DND-41 (cell line): ENCODE measurements at places on chromosomes 16 and 17.

- DNase-seq = no peak
Observed at GRCh38 chr17:77325577-77326075, 184.9 kb downstream of the SEC14L1 start.

DNA sequence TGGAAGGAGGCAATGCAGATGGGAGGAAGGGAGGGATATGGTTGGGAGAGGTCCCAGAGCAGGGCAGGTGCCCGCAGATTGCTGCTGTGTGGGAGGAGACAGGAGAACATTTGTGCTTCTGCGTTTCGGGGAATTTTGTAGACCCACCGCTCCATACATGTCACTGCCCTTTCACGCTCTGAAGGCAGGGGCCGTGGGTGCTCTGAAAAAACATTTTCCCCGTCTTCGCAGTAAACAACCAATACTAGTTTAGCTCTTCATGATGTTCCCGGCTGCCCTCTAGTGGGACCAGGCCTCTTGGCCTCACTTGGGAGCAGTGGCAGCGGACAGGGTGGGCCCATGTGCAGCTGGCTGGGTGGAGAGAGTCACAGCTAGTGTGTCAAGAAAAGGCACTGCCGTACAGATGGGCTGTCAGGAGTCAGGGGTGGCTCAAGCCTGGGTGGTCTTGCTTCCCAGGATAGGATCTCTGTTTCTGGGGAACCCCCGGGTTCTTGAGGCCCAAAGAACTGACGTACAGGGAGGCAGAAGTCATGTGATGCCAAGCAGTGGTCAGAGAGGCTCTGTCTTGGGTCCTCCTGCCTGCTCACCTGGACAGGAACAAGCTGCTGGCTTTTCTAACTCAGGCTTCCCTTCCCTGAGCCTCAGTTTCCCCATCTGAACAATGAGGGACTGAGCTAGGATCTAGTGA is 46.5 kb upstream of the CPNE2 start:
- DNase-seq = no peak

- no peak for DNase-seq
Observed at GRCh38 chr16:48810803-48811453, 200.9 kb upstream of the N4BP1 start.

DNA sequence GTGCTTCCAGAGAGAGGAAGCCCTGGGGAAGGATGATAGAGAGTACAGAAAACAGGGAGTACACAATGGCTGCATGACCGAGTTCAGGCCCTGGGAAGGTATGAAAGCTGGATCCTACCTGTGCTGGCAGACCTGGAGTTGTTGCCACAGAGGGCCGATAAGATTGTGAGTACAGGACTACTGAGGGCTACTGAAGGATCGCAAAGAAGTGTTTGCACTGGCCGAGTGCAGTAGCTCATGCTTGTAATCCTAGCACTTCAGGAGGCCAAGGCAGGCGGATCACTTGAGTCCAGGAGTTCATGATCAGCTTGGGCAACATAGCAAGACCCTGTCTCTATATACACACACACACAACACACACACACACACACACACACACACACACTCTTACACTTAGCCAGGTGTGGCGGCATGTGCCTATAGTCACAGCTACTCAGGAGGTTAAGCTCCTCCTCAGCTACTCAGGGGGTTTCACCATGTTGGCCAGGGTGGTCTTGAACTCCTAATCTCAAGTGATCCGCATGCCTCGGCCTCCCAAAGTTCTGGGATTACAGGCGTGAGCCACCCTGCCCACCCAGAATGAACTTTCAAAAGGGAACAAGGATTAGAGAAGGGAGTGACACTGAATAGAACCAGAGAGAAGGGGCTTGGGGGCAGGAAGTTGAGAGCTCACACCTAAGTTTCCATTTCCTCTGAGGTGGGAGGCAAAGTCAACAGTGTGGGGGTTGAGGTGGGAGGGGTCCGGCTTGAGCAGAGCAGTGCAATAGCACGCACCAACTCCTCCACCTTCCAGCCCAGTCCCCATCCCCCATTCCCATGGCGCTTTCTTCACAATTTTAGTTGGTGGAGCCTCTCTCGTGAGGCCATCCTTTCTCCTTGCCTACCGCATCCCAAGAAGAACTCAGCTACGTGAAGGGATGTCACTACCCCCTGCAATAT is 7.5 kb downstream of the SCIMP start:
- DNase-seq = no peak

- no peak for DNase-seq
Observed at GRCh38 chr17:6627019-6627418, 13.5 kb downstream of the KIAA0753 start.

- DNase-seq = no peak
Observed at GRCh38 chr16:30557707-30557956, 542 bp downstream of the ZNF764 start.

GRCh38 chr16:11205754-11206581 is 50.0 kb downstream of the SOCS1 start:
- DNase-seq = no peak

GRCh38 chr17:10612957-10613744 is 44.0 kb downstream of the MYH3 start:
- no peak for DNase-seq

DNA sequence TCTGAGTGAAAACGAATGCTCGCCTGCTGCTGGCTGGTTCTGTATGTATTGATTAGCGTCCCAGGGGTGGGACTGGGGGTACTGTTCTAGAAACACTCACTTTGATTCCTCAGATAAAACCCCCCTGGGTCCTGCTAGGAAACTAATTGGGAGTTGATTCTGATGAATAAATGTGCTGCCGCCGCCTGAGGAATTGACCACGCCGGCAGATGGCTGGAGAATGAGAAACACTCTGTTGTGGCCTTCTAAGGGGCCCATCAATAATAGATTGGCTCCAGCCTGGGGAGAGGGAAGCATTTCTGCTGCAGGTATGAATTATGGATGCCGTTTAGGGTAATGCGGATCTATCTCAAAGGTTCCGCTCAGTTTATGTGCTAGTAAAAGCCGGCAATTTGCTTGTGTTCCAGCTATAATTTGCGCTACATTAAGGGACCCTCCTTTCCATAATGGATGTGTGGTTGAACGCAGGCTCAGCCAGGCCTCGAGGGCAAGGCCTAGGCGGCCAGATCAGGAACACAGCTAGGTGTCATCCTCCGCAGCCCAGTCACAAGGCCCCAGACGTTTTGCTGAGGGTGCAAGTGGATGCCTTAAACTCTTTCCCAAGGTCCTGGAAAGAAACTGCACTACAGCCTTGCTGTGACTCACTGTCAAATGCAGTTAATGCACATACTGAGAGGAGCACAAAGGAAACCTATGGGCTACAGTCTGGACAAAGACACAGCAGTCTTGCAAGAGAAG is 132.2 kb upstream of the HS3ST2 start:
- DNase-seq = no peak

DNA sequence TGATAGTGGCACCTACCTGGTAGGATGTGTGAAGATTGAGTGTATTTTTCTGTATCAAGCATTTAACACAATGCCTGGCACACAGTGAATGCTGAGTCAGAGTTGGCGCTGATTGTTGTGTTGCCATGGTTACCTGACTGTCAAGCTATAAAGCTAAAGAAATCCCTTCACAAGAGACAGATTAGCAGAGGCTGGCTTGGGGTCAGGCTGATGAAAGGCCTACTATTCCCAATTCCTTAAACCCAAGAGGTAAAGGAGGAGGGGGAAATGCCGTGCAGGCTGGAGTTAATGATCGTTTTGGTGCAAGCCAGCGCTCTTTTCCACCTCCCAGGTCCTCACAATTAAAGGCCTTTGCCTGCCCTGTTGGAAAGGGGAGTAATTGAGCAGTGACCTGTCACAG is 5.9 kb downstream of the CLEC19A start:
- DNase-seq = no peak

DNA sequence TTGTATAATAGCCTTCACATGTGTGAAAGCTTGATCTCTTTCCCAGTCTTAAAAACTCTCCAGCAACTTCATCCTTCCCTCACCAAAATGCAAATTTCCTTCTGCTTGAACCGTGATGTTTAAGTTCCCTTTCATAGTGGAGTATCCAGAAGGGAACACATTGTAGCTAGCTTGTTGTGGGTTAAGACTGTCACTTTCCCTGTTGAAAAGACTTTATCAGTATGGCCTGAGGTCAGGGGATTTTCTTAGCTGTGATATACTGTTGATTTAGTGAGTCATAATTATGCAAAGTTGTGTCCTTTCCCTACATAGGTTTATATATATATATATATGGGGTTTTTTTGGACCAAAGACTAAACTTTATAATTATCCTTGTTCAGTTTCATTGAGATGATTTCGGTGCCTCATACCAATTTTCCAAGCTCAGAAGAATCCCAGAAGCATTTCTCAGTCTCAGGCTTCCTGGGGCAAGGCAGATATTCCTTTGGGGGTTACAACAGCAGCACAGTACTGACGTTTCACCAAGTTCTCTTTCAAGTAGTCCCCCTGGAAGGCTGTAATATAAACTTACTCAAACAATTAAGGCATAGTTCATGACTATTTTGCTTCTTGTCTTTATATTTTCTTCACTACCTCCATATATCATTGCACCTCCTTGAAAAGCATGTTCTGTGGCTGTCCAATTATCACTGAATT is 35.7 kb downstream of the ESRP2 start:
- no peak for DNase-seq

- DNase-seq = no peak
Observed at GRCh38 chr16:71880176-71880575, 3.8 kb downstream of the ZNF821 start.

- no peak for DNase-seq
Observed at GRCh38 chr16:68238029-68238345, 2.1 kb upstream of the ESRP2 start.

- no peak for DNase-seq
Observed at GRCh38 chr16:50276801-50277555, 10.6 kb downstream of the ADCY7 start.
